AG10803 (cell line): ENCODE measurements at places on chromosomes 1 and 21.

- no peak for DNase-seq
Observed at GRCh38 chr1:170657275-170657853, 6.6 kb upstream of the PRRX1 start.

DNA sequence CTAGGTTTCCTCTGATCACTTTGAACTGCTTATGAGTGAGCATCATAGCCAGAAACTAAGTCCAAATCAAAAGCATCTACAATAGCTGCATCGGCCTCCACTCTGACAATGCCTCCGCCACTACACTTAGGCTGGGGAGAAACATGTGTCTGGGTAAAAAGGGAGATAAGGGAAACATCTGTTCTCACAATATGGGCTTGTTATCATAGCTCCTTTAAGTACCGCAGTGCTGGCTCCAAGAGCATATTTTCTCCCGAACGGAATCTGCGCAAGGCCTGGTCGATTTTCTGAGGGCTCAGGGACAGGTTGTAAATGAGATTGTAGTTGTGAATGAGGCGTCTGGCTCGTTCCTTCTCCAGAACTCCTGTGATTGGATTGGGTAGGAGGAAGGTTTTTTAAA lies 63.9 kb upstream of the CYP2J2 start:
- no peak for DNase-seq

- no peak for DNase-seq
Observed at GRCh38 chr1:58966917-58967740, 183.3 kb upstream of the JUN start.

DNA sequence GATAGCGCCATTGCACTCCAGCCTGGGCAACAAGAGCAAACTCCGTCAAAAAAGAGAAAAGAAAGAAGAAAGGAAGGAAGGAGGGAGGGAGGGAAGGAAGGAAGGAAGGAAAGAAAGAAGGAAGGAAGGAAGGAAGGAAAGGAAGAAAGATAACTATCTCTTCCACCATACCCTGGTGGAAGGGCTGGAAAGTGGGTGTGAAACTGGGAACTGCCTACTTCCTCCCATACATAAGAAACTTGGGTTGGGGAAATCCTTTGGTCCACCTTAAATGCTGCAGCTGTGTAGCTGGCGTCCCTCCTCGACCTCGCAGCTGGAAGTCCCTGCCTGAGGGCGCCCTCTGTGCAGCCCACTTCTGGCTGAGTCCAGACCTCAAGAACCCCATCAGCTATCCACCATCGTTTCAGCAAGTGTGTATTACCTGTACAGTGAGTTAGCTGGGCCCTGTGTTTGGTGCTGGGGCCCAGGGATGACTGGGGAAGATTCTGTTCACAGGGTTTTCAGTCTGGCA lies 4.6 kb upstream of the FAM167B start:
- DNase-seq, result peak; percentile 32
